ENCODE measurements at places on chromosomes 13 and 19.
A peak's percentile ranks its signal among the peaks of the same experiment; 100 is the strongest.

DNA sequence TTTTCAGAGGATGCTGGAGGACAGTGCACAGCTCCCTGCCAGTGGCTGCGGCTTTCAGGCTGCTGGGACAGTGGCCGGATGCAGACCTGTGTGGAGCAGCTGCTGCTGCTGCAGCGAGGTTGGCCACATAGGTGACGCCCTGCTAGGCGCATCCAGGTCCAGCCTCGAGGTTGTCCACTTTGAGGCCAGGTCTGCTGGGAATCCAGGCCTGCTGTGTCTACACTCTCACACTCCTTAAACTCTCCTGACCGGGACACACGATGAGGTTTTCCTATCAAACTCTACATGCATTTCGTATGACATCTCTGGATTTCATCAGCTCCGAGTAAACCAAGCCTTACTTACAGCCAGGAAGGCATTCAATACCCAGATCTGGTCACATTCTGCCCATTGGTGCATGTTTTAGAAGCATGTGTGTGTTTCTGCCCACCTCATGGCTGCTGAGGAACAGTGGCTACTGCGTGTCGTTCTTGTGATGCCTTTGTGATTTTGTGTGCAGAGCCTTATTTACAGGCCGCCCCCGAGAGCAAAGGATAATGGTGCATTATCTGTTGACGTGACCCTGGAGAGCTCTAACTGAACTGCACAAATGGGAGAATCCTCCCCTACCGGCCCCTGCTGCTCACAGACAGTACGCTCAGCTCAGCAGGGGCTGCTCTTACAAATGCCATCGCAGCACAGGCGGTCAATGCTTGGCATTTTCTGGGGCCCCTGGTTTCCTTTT lies 12.3 kb upstream of the MCF2L start:
- peak; percentile 15 for DNase-seq

GRCh38 chr13:31160857-31161556 lies 697 bp downstream of the HSPH1 start:
- peak; percentile 89 for DNase-seq

GRCh38 chr19:43489310-43489709 lies 15.2 kb downstream of the PHLDB3 start:
- DNase-seq, result no peak

GRCh38 chr13:80359778-80360452 lies 19.0 kb upstream of the SPRY2 start:
- peak; percentile 43 for DNase-seq

- peak; percentile 53 for DNase-seq
Measured at GRCh38 chr19:41588497-41589209, 12.7 kb downstream of the CEACAM21 start.

Data from adipocyte (in vitro differentiated cells).